ENCODE measurements at places on chromosomes 4 and X. TPM values are rescaled to one million over a fixed set of nuclear protein-coding genes. Genes with fewer than 3 reads are reported as not detected.

DNA sequence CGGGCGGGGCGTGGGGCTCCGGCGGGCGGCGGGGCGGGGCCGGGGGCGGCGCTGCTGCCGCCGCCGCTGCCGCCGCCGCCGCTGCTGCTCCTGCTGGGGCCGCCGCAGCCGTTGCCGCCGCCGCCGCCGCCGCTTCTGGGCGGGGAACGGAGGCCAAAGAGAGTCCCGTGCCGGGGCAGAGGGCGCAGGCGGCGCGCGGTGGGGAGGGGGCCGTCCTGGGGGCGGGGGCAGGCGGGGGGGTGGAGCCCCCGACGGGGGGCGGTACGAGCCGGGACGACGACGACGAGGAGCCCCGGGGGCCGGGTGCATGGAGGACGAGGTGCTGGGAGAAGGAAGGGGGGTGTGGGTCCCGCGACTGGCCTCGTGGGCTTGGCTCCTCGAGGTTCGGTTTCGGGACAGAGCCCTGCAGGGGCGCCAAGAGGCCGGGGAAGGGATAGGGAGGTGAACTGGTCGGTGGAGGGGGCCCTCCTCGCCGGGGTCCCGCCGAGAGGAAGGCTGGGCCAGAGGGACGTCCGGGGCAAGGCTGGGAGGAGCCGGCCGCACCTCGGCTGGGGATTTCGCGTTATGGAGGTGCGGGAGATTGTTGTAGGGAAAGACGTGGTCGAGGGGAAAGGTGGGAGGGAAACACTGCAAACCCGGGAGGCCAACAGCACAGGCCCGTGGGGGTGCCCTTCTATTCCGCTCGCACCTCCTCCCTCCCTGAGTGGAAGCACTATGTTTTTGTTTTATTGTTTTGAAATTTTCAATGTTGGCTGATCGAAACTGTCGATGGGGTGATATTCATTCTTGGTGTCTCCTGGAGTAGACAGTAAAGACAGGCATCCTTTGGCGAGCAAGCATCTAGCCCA lies 1.9 kb downstream of the BCORL1 start:
- no peak overlapping the region for H3K27ac ChIP-seq
- H3K4me1 ChIP-seq, result peaks cover 5% of the 10 kb centered on the region

DNA sequence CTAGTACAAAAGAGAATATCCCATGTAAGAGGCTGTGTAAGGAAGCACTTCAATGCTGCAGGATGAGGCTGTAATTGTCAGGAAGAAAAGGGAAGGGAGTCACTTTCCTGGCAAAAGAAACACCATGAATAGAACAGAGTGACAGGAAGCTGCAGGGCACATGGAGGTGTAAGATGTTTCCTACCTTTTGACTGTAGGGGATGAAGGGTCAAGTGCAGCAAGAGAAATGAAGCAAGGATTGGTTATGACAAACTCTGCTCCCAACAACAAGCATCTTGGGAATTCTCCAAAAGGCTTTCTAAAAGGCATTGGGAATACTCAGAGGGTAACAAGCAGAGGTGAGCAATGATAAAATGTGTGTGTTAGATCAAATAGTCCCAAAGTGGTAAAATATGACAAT lies 74.3 kb upstream of the NPY2R start:
- no peak overlapping the region for H3K27ac ChIP-seq
- no peak for DNase-seq
- H3K4me3 ChIP-seq, result no peak overlapping the region
- no peaks in the 10 kb centered on the region for H3K27me3 ChIP-seq

GRCh38 chrX:69317721-69318120 lies 152.5 kb upstream of the PJA1 start:
- no peaks in the 10 kb centered on the region for H3K4me1 ChIP-seq
- DNase-seq, result no peak
- no peak overlapping the region for H3K27ac ChIP-seq
- no peaks in the 10 kb centered on the region for H3K27me3 ChIP-seq
- H3K4me3 ChIP-seq, result no peak overlapping the region

GRCh38 chr4:142614621-142615323 lies 231.3 kb downstream of the INPP4B start:
- H3K4me1 ChIP-seq, result no peaks in the 10 kb centered on the region
- no peak overlapping the region for H3K4me3 ChIP-seq
- no peaks in the 10 kb centered on the region for H3K36me3 ChIP-seq
- H3K27ac ChIP-seq, result no peak overlapping the region
- DNase-seq, result no peak

GRCh38 chr4:141706445-141706844 lies 70.1 kb downstream of the IL15 start:
- H3K27ac ChIP-seq, result peak overlapping the region; percentile 72
- no peaks in the 10 kb centered on the region for H3K27me3 ChIP-seq
- peaks cover 2% of the 10 kb centered on the region for H3K4me1 ChIP-seq
- no peak for DNase-seq
- no peaks in the 10 kb centered on the region for H3K36me3 ChIP-seq
- no peak overlapping the region for H3K4me3 ChIP-seq

DNA sequence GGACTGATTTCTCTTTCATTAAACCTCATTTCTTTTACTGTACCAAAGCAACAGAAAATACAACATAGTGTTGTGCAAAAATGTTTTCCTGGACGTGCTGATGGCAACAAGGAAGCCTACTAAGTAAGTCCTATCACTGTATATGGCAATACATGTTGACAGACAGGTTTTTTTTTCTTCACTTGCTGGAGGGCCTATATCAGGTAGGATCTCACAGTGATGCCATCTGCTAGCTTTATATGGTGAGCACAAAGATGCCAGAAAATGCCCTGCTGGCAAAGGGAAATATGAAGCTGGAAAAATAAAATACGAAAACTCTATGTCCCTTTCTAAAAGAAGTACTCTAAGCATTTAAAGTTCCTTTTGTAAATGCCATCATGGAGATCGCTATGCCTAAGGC lies 119.0 kb upstream of the PDLIM3 start:
- H3K27ac ChIP-seq, result no peak overlapping the region
- no peak overlapping the region for H3K4me3 ChIP-seq
- H3K27me3 ChIP-seq, result no peaks in the 10 kb centered on the region
- no peaks in the 10 kb centered on the region for H3K36me3 ChIP-seq

- no peak overlapping the region for H3K4me3 ChIP-seq
- no peaks in the 10 kb centered on the region for H3K4me1 ChIP-seq
- no peak for DNase-seq
- H3K27ac ChIP-seq, result no peak overlapping the region
These were observed 21.5 kb upstream of the ASB5 start for GRCh38 chr4:176290520-176290919.

DNA sequence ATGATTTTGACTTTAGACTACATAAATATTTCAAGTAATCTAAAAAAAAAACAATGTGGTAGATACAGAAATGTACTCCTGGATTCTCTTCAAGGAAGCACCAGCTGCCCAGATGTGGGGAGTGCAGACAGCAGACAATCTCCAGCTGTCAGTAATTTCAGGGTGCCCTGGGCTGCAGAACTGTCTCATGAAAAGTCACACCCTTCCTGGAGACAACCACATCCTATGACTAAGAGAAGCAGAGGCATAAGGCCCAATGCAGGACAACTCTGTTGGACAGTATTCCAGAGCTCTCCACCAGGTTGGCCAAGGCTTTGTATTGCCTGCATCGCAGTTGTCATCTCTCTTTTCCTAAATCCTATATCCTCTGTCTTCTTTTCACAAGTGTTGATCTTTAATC lies 34.4 kb upstream of the BLTP1 start:
- no peaks in the 10 kb centered on the region for H3K27me3 ChIP-seq
- no peak for DNase-seq
- H3K27ac ChIP-seq, result no peak overlapping the region
- H3K4me1 ChIP-seq, result no peaks in the 10 kb centered on the region
- H3K36me3 ChIP-seq, result no peaks in the 10 kb centered on the region

- no peaks in the 10 kb centered on the region for H3K36me3 ChIP-seq
- no peak overlapping the region for H3K4me3 ChIP-seq
- H3K4me1 ChIP-seq, result peaks cover 5% of the 10 kb centered on the region
- no peak overlapping the region for H3K27ac ChIP-seq
- DNase-seq, result no peak
These were observed 38.8 kb downstream of the ZBTB49 start for GRCh38 chr4:4328840-4329239.

GRCh38 chr4:106351016-106351415 lies 17.6 kb downstream of the GIMD1 start:
- no peaks in the 10 kb centered on the region for H3K4me1 ChIP-seq
- no peak overlapping the region for H3K4me3 ChIP-seq
- no peak for DNase-seq

DNA sequence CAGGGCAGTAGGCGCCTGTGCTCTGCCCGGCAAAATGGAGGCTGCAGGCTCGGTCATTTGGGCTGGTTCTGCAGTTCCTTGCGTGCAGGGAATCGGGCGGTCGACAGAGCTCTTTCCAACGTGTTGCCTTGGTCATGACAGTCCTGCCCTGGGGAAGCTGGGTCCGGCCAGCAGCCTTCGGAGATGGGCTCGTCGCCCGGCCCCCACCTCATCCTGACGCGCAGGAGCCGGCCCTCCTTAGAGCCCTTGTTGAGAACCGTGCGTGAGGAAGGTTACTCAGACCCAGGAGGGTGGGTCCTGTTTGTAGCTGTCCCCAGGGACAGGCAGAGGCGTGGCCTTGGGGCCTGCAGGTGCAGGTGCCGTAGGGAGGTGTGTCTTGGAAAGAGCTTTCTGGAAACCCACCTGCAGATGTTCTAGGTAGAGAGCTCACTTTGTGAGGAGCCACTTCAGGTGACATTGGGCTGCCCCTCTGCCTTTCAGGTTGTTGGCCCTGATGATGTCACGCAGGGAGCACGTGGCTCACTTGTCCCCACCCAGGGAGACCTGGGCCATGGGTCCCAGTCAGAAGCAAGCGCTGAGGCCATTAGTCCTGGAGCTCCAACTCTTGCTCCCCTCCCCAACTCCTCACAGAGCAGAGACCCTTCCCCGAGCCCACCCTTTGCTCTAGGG lies 15.2 kb upstream of the HGFAC start:
- no peaks in the 10 kb centered on the region for H3K27me3 ChIP-seq
- no peak overlapping the region for H3K27ac ChIP-seq
- no peaks in the 10 kb centered on the region for H3K4me1 ChIP-seq
- no peaks in the 10 kb centered on the region for H3K36me3 ChIP-seq
- H3K4me3 ChIP-seq, result no peak overlapping the region

GRCh38 chr4:148359769-148360168 lies 82.4 kb downstream of the NR3C2 start:
- DNase-seq, result no peak
- no peaks in the 10 kb centered on the region for H3K36me3 ChIP-seq
- no peak overlapping the region for H3K4me3 ChIP-seq
- H3K4me1 ChIP-seq, result no peaks in the 10 kb centered on the region

DNA sequence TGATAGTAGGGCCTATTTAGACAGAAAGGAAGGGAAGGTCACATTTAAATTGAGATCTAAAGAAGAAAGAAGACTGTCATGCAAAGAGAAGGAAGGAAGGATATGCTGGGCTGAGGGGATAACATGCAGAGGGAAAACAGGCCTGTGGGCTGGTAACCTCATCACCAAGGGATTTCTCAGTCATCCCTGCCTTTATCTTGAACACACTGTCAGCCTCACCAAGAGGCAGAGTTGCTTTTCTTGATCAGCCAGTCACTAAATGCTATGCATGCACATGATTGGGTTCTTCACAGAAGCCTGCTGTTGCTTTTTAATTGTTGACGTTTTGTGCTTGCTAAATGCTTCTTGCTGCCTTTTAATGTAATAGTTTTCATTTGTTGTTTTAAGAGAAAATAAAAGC lies 113.0 kb downstream of the ARHGAP24 start:
- H3K4me3 ChIP-seq, result no peak overlapping the region
- no peak for DNase-seq
- no peaks in the 10 kb centered on the region for H3K27me3 ChIP-seq
- H3K4me1 ChIP-seq, result peaks cover 11% of the 10 kb centered on the region
- peaks cover 8% of the 10 kb centered on the region for H3K36me3 ChIP-seq

DNA sequence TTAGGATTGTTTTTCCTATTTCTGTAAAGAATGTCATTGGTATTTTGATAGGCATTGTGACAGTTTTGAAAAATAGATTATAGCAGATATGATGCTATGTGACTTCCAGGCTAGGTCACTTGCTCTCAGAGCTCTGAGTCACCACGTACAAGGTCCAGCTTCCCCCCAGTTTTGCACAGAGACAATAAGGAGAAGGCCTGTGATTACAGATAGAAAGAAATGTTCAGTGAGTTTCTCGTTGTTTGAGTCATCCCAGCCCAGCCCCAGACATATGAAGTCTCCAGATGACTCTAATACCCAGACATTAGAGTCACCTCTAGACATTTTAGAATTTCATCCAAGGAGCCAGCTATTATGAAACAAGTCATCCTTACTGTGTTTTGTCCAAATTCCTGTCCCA lies 57.2 kb downstream of the MFAP3L start:
- H3K27ac ChIP-seq, result no peak overlapping the region
- no peaks in the 10 kb centered on the region for H3K36me3 ChIP-seq
- no peak for DNase-seq
- no peaks in the 10 kb centered on the region for H3K4me1 ChIP-seq
- H3K27me3 ChIP-seq, result peaks cover under 1% of the 10 kb centered on the region

Gene SAGE1
- total RNA-seq, result not detected

Gene FAM199X
- 20.2 TPM for total RNA-seq

Gene SHROOM2
- not detected for total RNA-seq

Gene CENPU
- total RNA-seq, result 3.2 TPM

Gene ADRA2C
- not detected for total RNA-seq

Gene GPC3
- not detected for total RNA-seq

Gene ADGRG4
- total RNA-seq, result not detected

Gene MAGEC3
- not detected for total RNA-seq

Gene PAGE1
- total RNA-seq, result not detected

Gene SH2D1A
- total RNA-seq, result not detected

Gene ELK1
- 20.8 TPM for total RNA-seq

Gene RHOXF2B
- not detected for total RNA-seq
